B cell (primary cell): ENCODE measurements at places on chromosomes 7 and 10.

DNA sequence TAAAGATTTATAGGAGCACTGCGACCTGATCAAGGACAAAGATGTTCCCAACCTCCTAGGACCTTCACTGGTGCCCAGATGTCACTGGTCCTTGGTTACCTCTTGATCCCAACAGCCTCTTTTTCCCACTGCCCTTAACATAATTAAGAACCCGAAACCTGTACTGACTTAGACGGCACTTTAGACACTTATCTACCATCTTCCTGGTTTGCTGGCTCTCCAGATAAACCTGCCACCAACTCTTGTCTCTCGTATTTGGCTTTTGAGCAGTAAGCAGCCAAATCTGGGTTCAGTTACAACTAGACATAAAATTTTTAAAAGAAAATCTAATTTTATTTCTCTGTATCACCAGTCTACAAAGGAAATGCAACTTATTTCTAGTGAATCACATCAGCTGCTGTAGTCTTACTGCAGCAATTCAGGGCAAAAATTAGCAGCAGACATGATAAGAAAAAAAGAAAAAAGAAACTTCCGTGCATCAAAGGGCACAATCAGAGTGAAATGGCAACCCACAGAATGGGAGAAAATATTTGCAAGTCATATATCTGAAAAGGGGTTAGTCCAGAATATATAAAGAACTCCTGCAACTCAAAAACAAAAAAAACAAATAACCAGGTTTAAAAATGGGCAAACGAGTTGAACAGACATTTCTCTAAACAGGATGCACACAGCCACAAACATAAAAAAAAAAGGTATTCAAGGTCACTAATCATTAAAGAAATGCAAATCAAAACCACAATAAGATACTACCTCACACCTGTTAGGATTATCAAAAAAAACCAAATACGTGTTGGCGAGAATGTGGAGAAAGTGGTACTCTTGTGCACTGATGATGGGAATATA is 9.4 kb downstream of the ASB13 start:
- no peak for DNase-seq

DNA sequence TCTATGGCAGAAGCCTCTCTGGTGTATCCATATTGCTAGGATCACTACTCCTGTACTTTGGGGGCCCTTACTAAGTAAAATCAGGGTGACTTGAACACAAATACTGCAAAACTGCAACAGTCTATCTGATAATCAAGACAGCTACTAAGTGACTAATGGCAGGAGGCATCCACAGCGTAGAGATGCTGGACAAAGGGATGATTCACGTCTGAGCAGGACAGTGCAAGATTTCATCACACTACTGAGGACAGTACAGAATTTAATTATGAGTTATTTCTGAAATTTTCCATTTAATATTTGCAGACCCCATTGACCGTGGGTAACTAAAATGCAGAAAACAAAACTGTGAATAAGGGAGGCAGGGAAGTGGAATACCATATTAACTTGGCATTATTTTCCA is 10.4 kb downstream of the CUL2 start:
- no peak for DNase-seq

- no peak for DNase-seq
These were observed 406.5 kb upstream of the SHH start for GRCh38 chr7:156218544-156219306.

DNA sequence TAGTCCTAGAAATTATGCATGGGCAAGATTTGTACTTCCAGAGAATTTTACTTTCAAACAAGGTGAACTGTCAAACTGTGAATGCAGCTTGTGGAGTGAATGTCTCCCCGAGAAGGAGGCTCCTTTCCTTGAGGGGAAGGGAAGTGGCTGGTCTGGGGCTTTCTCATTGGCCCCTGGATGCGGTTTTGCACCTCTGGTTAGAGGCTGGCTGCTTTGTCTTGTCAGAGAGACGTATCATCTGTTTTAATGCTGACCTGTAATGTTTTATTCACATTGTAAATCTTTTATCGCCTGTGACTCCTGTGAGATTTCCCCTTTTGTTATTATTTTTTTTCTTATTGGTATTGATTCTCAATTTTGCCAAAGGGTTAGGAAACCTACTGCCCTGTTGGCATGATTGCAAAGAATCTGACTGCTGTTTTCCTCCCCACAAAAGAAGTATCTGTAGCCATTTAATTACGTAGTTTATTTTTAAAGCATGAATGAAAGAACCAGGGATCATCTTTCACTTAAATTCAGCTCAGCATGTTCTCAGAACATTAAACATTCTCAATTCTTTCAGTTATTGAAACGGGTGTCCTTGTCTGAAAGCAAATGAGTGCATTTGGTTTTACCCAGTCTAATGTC is 238.3 kb upstream of the NFE2L3 start:
- DNase-seq = no peak

DNA sequence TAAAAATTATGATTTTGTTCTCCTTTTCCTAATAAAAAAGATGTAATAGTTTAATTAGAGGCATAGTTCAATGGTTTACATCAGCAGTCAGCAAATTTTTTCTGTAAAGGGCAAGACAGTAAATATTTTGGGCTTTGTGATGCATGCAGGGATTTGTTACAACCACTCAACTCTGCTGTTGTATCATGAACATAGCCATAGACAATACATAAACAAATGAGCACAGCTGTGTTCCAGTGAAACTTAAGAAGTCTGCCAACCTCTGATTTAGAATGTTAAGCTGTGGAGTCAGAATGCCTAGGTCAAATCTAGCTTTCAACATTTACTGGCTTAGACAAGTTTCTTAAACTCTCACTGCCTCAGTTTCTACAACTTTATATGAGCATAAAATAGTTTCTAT is 31.6 kb downstream of the ASZ1 start:
- no peak for DNase-seq

- DNase-seq = no peak
These were observed 16.3 kb upstream of the DNAAF5 start for GRCh38 chr7:710161-710560.

- no peak for DNase-seq
These were observed 1.1 kb upstream of the NPS start for GRCh38 chr10:127548022-127548421.

GRCh38 chr7:1553512-1554210 is 2.3 kb downstream of the TMEM184A start:
- no peak for DNase-seq

- no peak for DNase-seq
These were observed 36.5 kb upstream of the EEPD1 start for GRCh38 chr7:36116347-36117202.

GRCh38 chr10:74880041-74880440 is 53.6 kb downstream of the KAT6B start:
- DNase-seq = no peak

- DNase-seq = no peak
These were observed 24.6 kb upstream of the HUS1 start for GRCh38 chr7:48004032-48004431.

- no peak for DNase-seq
These were observed 86.0 kb upstream of the FGFR2 start for GRCh38 chr10:121684276-121684675.

- no peak for DNase-seq
These were observed 76.5 kb downstream of the ADCY1 start for GRCh38 chr7:45650404-45651394.

DNA sequence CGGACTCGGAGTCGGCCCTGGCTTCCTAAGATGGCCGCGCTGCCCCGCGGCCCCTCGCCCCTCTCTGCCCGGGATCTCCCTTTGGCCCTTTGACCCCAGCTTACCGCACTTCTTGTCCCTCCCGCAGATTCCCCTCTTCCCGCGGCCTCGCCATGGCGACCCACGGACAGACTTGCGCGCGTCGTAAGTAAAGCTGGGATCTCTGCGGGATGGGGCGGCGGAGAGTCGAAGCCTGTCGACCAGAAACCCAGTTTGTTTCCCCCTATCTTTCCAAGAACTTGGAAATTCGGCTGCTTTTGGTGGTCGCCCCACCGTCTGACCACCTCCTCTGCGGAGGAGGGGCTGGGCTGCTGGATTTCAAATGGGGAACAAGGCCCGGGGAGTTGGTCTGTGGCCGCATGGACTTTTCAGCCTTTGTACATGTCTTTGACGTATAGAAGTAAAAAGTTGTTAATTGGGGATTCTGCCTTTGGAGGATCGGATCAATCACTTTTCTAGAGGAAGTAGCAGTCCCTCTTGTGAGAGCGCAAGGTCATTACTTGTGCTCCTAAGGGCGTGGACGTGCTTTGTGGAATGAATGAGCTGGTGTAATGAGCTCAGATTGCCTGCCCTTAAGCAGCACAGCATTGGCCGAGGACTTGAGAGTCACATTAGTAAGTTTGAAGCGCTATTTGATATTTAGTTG is 553 bp downstream of the VDAC2 start:
- no peak for DNase-seq

- DNase-seq = no peak
These were observed 73.4 kb downstream of the SGMS1 start for GRCh38 chr10:50550291-50550839.

DNA sequence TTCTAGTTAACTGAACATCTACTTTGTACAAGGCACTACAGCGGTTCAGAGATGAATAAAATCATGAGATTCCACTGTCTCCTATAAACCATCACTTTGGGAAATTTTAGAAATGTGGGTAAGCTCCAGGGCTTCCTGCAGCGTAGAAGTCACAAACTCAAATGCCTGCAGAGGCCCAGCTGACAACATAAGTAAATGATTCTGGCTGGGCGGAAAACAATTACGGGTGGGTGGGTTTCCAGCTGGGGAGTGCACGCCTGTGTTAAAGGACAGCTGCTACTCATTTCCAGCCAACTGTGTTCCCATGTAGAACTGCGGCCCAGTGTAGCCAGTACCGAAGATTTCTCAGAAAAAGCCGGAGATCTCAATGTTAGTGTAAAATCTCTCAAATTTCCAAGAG is 69.5 kb upstream of the ATRNL1 start:
- no peak for DNase-seq

DNA sequence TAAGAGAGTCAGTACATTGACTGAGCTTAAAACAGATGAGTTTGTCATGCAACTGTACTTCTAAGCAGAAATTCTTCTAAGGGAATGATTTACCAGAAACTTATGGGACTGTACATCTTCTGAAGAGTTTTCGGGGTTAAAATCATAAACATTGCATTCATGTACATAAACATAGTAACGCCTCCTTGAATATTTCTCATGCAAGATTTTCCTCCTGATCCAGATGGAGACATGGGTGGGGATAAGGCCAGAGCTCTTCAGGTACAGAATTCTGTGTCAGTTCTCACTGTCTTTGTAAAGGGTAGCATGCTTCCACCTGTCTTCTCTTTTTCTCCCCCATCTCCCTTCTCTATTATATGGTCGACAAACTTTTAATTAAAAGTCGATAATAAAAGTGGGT is 335.3 kb downstream of the ABCA13 start:
- DNase-seq = no peak

GRCh38 chr7:75055830-75056772 is 17.5 kb downstream of the RCC1L start:
- DNase-seq = no peak

GRCh38 chr7:157541295-157542067 is 204.7 kb downstream of the DNAJB6 start:
- no peak for DNase-seq

DNA sequence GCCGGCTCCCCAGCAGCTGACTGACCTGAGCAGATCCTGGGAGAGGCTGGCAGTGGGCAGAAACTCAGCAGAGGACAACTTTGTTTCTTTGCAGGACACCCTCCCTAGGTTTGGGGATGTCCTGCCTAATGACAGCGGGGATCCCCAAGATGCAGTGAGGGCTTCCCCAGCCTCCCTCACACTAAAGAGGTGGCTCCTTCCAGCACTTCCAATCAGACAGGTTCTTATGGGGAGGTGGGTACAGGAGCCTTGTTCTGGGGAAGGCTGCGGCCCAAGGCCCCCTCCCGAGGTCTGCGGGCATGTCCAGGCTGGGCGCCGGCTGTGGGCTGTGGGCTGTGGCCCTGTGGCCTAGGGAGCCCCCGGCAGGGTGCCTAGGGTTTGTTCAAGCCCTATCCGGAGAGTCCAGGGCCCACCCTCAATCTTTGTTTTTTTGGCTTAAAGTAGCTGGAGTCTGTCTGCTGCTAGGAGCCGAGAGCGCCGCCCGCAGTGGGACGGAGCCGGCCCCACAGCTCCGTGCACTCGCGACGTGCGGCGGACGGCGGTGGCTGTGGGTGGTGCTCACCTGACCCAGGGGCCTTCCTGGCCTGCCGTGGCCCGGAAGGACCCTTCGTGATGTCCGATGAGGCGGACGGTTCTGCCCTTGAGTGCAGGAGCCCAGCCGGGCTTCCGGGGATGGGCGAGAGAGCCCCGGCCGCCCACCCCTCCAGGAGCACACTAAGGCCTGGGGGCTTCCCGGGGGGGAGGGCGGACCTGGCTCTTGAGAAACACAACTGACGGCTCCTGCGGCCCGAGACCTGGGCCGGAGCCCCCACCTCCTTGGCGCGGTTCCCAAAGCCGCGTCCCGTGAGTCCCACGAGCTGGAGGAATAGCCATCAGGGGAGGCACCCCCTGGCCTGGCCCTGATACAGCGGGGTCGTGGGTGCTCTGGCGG is 57.2 kb downstream of the PDGFA start:
- DNase-seq = no peak

DNA sequence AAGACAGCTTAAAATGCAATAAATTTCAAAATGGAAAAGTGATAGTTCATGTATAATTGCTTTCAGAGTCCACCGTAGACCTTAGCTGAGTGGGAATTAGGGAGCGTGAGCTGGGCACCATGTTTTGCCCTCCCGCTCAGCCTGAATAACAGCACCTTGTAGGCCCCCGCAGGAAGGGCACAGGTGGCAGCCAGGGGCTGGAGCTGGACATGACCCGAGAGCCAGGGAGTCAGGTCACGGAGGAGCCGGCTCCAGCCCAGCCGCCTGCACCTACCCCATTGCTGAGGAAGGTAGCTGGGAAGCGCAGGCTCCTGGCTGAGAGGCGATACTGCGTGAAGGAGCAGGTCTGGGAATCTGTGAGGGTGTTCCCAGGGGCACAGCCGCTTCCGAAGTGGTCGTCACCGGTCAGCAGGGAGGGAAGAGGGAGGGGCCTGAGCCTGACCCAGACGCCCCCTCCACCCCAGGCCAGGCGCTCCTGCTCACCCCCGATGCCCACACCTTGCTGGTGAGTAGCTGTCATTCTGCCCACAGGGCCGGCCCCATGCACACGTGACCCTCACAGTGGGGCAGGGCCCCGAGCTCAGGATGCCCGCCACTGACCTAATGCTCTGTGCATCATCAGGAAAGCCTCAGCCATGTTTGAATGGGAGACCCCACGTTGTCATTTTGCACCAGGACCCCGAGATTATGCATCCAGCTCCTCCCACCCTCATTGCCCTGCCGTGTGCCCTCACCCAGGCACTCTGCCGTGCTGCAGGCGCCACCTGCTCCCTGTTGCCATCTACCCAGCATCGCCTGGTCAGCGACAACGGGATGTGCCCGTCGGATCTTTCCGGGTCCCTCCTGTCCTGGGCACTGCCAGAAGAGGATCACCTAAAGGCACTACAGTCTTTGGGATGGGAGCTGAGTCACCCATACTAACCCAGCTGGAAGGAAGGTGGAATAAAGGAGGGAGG is 129.2 kb upstream of the TCERG1L start:
- no peak for DNase-seq

- DNase-seq = no peak
These were observed 111.6 kb downstream of the TMEM168 start for GRCh38 chr7:112678626-112679025.

GRCh38 chr7:24239260-24239659 is 44.7 kb upstream of the NPY start:
- no peak for DNase-seq
